NAMALWA (cell line): ENCODE measurements at places on chromosomes 4 and X.
A peak's percentile ranks its signal among the peaks of the same experiment; 100 is the strongest.

GRCh38 chrX:148333989-148334388, 166.4 kb upstream of the AFF2 start:
- DNase-seq, result no peak

DNA sequence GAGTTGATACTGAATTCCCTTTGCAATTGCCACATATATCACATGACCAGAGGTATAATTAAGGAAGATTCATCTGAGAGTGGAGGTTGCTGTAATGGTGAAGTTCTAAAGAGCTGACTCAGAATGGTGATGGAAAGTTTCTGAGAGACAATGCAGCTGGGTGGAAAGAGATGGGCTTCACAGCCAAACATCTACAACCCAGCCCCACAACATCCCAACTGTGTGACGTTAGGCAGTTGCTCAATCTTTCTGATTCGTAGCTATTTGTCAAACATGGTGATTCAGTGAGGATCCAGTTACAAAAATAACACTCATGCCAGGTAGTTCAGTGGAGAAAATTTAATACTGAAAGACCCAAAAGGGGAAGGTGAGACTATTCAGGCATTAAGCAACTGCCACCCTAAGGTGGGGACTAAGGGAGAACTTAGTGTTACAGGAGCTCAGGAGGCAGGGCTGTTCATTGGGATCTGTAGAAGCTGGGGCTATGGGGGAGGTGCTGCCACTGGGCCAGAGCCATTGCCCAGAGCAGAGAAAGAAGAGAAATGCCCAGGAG, 6.9 kb upstream of the AFF1 start:
- no peak for DNase-seq

DNA sequence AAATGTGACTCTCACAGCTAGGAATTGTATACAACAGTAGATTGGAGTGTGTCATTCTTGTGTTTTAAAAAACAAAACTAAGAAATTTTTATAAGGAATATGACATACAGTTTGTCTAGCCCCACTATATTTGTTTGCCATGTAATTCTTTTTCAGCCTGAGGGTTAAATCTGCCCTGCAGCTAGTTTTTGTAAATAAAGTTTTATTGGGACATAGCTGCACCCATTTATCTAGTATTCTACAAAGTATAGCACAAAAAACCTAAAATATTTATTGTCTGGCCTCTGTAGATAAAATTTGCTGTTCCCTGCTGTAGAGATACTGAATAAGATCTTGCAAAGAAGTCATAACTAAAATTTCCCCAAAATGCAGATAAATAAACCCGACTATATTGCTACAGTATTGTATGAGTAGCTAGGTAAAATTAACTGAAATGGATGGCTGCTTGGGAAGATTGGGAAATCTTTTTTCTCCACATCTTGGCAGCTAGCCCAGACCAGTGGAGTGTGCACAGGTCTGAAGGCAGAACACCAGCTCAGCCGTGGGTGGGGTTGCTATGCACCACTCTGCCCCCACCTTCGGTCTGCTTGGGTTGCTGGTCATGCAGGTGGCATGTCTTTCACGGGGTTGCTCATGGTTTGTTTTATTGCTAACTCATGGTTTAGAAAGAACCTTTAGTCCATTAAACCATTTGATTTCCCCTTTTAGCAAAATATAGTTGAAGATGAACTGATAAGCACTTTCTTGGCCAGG, 127.9 kb downstream of the KLHL8 start:
- peak; percentile 64 for DNase-seq

DNA sequence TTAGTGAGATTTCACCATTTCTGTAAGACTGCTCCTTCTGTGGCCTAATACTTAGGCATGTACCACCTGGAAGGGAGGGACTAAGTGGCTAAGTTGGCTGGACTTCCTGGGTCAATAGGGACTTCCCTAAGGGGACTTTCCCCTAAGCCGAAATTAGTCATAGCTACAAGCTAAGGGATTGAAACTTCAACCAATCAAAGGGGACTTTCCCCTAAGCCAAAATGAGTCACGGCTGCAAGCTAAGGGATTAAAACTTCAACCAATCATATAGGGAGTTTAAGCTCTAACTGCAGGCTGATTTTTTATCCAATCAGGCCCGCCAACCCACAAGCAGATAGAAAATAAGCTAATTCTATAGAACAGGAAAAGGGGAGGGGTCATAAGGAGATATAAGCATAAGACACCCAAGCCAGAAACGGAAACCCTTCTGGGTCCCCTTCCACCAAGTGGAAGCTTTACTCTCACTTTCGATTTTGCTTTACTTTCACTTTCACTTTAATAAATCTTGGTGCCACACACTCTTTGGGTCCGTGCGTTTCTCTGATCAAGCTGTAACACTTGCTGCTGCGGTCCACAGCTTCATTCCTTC, 382.8 kb downstream of the KLHL4 start:
- peak; percentile 0 for DNase-seq

DNA sequence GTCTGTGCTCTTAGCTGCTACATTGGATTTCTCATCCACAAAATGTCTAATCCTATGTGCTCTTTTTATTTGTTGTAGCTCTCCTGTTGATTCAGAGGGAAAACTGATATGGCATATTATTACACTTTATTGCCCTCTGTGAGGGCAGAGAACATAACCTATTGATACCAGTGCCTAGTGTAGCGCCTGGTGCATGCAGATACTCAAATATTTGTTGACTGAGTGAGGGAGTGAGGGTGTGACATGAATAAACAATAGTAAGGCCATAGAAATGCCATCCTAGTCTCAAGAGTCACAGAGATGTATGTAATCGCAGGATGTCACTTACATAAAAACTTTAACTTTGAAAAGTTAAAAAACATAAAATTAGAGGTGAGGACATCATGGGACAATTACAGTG, 159.1 kb downstream of the SHROOM3 start:
- no peak for DNase-seq

GRCh38 chrX:129679901-129680300, 25.1 kb upstream of the APLN start:
- no peak for DNase-seq

- no peak for DNase-seq
These were observed 348.6 kb downstream of the AR start for GRCh38 chrX:67892401-67892800.

GRCh38 chr4:915041-915474, 17.1 kb downstream of the GAK start:
- DNase-seq, result peak; percentile 27

DNA sequence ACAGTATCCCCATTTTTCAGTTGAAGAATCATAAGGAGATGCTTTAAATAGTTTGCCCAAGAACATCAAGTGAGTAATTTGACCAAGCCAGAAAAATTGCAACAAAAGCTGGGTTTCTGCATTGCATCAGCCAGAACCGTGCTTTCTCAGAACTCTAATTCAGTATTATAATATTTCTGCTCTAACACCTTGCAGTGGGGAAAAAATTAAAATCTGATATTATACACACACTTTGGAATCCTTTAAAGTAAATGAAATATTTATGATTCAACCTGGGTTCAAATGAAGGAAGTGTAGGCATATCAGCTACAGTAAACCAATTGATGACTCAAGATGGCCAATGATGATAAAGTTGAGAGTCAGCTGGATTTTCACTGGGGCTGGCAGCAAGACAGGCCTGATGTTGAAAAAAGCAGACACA, 387.6 kb upstream of the ZFP42 start:
- DNase-seq, result no peak

- no peak for DNase-seq
These were observed 2.7 kb downstream of the TIMM17B start for GRCh38 chrX:48894891-48895290.

- DNase-seq, result peak; percentile 16
These were observed 20.4 kb downstream of the SPCS3 start for GRCh38 chr4:176339936-176340761.

DNA sequence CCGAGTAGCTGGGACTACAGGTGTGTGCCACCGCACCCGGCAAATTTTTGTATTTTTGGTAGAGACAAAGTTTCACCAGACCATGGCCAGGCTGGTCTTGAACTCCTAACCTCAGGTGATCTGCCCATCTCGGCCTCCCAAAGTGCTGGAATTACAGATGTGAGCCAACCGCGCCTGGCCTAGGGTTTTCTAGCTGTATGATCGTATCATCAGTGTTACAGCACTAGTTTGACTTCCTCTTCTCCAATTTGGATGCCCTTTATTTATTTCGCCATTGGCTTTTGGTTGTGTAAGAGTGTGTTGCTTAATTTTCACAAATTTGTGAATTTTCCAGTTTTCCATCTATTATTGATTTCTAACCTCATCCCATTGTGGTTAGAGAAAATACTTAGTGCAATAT, 5.2 kb downstream of the TKTL1 start:
- DNase-seq, result no peak

- DNase-seq, result no peak
These were observed 136.6 kb upstream of the SH3RF1 start for GRCh38 chr4:169407217-169407845.

- no peak for DNase-seq
These were observed 19.6 kb downstream of the ATP5ME start for GRCh38 chr4:654503-654845.

- no peak for DNase-seq
These were observed 451.5 kb downstream of the UBE2NL start for GRCh38 chrX:144335402-144335801.

DNA sequence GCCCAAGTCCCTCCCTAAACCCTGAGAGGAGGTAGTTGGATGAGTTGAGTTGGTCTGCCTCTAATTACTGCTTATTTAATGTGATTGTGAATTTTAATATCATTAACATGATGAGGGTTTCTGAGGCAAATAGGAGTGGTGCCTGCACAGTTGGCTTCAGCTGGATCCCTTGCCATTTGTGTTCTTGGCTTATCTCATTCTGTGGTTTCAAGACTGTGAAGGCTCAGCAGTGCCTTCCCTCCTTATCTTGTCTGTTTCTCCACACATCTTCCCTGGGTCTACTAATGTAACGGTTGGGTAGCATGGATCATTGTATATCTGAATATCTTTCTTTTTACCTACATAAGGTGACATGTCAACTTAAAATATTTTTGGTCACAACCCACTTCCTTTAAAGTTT, 1.6 kb upstream of the SLC10A4 start:
- no peak for DNase-seq

DNA sequence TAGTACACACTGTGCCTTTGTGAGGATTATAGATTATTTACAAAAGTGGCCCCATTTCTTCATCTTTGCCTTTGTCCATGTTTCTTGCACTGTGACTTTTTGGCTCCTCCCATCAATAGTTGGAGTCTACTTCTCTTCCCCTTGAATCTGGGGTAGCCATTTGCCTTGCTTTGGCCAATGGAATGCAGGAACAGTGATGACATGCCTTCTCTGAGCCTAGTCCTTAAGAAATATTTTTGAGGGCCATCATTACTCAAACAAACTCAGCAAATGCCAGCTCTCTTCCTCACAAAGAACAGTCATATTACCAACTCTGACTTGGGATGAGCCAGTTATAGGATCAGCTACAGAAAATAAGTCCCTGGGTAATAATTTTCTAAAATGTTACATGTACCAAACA, 189.6 kb downstream of the FRMPD4 start:
- no peak for DNase-seq

DNA sequence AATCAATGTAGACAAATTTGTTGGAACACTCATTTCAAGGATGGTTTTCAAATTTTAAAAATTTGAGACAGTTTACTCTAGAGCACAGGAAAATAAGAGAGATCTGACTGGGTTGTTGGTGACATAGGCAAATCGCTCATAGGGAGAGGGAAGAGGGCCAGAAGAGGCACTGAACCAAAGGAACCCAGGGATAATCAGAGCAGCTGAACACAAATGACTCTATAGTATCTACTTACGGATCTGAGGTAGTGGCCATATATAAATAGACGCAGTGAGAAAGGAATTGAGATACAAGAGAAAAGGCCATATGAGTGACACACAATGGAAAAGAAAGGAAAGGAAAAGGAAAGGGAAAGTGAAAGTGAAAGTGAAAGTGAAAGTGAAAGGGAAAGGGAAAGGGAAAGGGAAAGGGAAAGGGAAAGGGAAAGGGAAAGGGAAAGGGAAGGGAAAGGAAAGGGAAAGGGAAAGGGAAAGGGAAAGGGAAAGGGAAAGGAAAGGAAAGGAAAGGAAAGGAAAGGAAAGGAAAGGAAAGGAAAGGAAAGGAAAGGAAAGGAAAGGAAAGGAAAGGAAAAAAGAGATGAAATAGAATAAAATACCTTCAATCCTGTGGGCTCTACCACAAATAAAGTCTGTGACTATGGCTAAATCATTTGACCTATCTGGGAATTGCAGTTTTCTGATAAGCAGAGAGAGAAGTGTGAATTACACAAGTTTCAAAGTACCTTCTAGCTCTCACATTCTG, 759.2 kb downstream of the DMD start:
- peak; percentile 1 for DNase-seq
